ENCODE measurements at places on chromosomes 3 and 15.

GRCh38 chr15:69120732-69121131 is 39.7 kb upstream of the GLCE start:
- DNase-seq = no peak

- no peak for DNase-seq
These were observed 20.2 kb downstream of the RAF1 start for GRCh38 chr3:12643724-12644123.

- no peak for DNase-seq
These were observed 110.1 kb downstream of the DNAH12 start for GRCh38 chr3:57434041-57434440.

DNA sequence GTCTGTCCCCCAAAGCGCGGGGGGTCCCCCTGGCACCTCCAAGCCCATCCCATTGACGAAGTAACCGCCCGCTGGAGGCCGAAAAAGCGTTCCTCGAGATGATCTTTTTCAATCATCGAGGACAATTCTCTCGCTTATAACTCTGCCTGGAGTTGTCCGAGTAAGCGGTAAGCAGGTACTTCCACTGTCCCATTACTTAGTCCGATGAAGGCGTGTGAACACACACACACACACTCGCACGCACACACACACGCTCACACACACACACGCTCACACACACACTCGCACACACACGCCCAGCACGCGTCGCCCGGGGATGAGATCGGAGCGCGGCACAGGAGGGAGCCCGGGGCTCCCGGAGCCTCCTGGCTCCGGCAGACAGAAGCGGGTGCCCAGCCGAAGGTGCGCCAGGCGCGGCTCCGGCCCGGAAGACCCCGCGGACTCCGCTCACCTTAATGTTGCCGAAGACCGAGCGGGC is 430 bp downstream of the SLCO2A1 start:
- DNase-seq = no peak

GRCh38 chr3:134328846-134329245 is 45.4 kb downstream of the AMOTL2 start:
- DNase-seq = no peak

DNA sequence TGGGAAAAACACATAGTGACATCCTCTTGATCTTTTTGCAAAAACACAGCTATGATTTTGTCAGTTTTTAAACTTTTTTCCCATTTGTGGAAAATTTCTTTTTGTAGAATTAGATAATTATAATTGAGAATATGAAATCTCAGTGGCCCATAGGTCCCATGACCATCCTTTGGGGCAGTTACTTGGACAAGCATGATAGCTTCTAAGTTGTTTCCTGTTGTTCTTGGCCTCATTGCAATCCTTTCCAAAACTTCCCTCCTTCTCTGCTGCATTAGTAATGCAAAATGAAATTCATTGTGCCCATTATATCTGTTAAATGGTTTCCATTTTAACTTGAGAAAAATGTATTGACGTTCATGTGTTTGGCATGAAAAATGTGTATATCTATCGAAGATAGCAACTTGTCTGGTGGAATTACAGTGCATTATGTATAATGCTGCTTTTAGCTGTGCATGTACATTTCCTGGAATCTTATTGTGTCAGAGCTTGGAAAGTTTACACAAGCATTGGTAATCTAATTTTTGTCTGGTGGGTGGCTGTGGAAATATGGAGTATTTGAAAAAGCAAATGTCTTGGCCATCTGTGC is 70.0 kb downstream of the MDFIC2 start:
- DNase-seq = no peak

DNA sequence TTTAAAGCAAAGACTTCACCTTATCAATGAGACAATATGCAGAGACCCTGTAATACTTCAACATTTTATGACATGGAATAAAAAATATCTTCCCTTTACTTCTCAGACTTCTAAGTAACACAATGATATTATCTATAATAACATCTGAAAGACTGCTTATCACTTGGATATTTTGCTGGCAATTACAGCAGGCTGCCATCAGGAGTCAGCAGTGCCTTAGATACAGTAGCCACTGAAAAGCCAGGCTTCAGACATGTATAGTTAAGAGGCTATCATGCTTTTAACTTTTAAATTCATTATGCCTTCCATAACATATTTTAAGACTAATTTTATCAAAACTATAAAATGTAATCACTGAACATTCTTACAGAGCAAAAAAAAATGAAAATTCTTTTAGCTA is 227.5 kb downstream of the NEK10 start:
- no peak for DNase-seq

DNA sequence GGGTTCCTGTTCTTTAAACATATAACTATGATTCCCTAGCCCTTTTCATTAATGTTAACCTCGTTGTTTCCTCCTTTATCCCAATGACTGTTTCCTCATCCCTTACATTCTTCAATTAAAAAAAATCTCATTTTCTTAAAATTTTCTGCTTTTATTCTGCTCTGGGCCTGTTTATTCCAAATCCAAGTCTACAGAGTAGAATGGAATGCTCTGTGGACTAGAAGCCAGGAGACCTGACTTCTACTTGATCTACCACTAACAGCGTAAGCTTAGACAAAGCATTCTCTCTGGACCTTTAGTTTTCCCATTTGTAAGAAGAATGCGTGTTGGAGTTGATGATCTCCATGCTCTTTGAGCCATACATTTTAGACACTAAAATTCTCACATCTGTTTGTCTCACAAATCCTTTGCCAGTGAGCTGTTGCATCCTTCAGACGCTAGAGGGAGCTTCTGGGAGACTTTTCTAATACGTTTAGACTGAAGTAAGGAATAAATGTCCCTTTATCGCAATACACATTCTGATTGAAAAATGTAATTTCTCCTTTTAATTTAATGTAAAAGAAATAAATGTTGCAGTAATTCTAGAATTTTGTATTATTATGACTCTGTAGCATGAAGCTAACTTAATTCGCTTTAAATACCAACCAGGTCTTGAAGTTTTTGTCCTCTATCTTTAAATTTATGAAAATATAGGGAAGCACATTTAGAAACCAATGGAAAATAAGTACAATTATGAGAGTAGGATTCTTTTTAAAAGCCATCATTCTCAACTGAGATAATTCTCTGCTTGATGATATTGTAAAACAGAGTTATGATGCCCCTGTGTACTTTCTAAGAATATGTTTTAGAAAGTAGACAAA is 21.7 kb upstream of the GMNC start:
- no peak for DNase-seq

DNA sequence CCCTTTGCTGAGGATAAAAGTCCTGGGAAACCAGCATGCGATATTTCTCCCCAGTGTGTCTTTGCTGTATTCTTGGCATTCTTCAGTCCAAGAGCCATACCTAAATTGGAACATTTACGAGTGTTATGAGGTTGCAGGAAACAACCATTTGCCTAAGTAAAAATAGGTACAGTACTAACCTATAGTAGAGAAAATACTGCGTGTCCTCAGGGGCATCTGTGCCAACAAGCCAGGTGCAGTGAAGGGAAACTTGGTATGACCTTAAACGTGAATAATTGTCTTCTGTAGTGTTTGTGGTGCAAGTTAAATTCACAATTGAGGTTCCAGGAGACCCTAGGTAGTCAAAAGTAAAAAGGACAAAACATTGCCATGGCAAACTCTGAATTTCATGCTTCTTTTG is 12.2 kb downstream of the IL5RA start:
- DNase-seq = no peak

GRCh38 chr15:67819636-67820035 is 5.7 kb upstream of the SKOR1 start:
- DNase-seq = no peak

- DNase-seq = no peak
These were observed 126.9 kb upstream of the CNTN4 start for GRCh38 chr3:1971780-1972179.

DNA sequence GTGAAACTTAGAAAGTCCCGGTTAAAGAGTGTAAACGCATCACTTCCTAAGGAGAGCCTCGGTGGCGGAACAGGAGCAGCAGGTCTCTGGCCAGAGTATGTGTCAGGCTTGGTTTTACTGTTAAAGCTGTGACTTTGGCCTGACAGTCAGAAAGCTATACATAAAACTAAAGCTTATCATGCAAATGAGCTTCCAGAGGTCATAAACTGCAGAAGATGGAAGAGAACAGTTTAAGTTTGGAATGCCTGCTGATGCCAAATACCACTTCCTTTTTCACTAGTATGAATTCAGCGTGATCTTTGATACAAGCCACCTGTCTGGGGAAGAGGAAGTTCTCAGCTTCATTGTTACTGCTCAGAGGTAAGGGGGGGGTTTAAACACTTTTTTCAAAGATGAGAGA is 125.1 kb upstream of the CTDSPL start:
- no peak for DNase-seq

DNA sequence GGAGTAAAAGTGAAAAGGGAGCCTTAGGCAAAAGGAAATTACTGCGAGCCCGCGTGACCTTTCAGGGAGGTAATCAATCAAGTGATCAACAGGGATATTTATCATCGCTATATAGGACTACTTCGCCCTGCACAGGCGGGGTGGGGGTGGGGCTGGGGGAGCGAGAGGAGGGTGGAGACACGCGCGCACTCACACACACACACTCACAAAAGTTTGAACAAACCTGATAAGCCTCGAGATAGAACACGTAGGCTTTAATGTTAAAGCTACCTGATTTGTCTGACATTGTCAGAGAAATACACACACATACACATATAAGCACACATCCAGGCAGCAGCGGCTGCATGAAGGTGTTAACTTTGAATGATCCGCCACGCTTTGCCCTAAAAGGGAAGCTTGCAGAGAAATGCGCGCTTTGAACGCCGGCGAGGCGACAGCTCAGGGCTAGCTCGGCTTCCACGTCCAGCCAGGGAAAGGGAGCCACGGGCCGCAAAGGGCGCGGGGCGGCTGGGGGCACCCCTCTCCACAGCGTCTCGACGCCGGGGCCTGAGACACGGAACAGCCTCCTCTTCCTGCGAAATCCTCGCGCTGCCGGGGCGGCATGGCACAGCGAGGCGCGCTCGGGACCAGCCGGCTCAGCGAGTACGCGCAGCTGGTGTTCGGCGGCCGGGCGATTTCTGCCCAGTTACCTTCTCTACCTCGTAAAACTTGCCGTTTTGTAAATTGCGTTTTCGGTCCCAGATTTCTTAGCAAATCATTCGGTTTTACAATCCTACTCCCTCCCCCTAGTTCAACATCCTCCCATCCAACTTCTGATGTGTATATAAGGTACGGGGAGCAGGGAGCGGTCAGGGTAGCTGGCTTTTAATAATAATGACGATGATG is 4.8 kb upstream of the MECOM start:
- no peak for DNase-seq

DNA sequence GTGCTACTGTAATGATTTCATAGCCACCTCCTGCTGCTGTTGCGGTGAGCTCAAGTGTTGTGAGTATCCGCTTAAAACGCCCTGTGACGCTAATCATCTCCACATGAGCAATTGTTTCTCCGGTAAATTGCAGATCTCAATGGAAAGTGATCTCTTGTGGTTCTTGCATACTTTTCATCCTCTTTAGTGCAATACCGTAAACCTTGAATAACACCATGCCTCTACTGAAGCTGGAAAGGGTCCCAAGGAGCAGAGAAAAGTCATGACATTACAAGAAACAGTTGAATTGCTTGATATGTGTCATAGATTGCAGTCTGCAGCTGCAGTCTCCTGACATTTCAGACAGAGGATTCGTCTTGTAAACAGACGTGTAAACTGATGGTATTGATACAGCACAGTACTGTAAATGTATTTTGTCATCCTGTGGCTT is 6.0 kb upstream of the CEMIP start:
- no peak for DNase-seq

- DNase-seq = no peak
These were observed 184.6 kb downstream of the SYNPR start for GRCh38 chr3:63462732-63463131.

- DNase-seq = no peak
These were observed 53.0 kb downstream of the UBR1 start for GRCh38 chr15:43052860-43053259.

DNA sequence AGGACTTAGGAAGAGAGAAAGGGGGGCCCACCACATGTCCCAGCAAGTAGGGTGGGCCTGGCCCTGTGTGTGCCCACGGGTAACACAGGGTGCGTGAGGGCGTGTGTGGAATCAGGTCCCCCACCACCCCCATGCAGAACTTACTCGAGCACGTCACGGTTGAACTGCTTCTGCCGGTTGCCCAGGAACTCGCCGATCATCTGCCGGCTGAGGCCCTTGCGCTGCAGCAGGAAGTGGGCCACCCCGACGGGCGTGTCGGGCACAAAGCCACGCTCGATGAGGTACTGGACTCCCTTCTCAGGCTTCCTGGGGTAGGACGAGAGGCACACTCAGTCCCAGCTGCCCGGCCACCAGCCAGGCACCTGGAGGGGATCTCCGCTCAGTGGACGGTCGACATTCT is 83.1 kb upstream of the RPL32 start:
- no peak for DNase-seq

DNA sequence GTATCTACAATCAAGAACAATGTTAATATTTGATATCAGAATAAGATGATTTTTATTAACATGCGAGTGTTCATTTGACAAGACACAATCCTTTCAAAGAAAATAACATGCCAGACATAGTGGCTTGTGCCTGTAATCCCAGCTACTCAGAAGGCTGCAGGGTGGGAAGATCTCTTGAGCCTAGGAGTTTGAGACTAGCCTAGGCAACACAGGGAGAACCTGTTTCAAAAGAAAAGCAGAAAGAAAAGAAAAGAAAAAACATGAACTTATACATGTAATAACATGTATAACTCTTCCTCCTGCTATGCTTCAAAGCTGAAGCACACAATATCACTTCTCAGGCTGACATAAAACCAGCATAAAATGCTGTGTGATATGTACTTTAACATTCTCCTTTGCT is 253.7 kb downstream of the FOXP1 start:
- no peak for DNase-seq

DNA sequence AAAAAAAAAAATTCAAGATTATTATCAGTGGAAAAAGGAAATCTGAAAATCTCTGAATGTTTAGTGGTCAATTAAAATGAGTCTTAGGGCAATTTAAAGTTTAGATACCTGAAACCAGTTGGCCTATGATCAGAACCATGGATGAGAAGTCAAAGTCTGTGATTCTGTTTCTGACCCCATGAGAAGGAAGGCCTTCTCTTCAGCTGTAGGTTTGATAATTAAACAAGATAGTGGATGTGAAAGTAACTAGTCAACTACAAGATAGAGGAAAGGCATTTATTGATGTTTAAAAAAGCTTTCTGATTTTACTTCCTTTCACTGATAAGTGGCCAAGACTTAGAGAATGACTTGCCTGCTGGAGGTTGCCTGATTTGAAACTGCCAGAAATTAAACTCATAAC is 8.7 kb downstream of the PLS1 start:
- DNase-seq = no peak

DNA sequence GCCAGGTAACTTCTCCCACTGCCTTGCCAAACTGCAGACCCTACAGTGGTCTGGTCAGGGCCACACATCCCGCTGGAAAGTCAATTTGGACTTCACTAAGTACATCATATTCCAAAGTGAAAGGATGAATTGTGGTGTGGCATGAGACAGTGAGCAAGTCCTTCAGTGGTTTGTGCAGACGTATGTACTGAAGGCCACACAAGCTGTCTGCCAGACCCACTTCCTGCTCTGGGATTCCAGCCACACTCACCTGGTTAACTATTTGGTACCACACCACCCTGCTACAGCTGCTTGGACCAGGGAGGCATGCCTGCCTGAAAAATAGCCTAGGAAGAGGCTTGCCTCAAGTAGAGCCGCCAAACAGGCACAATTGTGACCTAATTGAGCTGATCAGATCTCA is 94.1 kb upstream of the STRIT1 start:
- no peak for DNase-seq

All from T-helper 2 cell (primary cell).